ENCODE measurements at places on chromosomes 16 and 17.

GRCh38 chr17:16329519-16330271 lies 23.6 kb downstream of the CENPV start:
- no peak for DNase-seq

- DNase-seq = no peak
Observed at GRCh38 chr16:6021276-6021943, 923.8 kb upstream of the EEF2KMT start.

GRCh38 chr16:29927070-29927905 lies 1.3 kb upstream of the KCTD13 start:
- no peak for DNase-seq

GRCh38 chr17:83132251-83133081 lies 53.1 kb downstream of the METRNL start:
- no peak for DNase-seq

DNA sequence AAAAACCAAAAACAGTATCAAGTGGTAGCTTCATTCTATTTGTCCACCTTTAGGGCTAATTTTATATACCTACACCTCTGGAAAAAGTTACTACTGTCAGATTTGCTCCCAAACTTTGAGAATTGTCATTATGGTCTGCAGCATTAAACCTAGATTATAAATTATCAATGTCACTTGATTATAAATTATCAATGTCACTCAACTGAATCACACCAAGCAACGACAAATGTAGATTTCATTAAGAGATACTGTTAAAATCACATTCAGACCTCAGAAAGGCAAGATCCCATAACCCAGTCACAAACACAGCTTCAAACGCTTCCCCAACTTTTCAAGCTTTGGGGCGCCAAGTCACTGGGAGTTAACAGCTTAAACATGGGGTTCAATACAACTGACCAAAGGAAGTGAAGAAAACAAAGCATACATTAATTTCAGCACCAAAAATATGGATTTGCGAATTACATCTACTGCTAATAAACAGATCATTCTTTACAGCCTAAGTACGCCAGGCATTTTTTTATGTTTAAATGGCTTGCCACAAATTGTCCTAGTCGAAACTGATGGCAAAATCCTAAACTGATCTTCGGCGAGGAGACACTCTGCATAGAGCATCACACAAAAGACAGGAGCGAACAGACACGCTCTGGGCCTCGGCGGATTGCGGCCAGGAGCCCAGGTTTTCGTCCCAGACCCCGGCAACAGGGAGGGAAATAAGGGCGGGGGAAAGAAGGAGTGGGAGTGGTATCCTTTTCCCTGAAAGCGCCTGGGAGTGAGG lies 981 bp downstream of the GLG1 start:
- no peak for DNase-seq

GRCh38 chr17:14351493-14351892 lies 50.6 kb downstream of the HS3ST3B1 start:
- DNase-seq = peak; percentile 20

GRCh38 chr16:86018487-86018886 lies 119.5 kb downstream of the IRF8 start:
- no peak for DNase-seq

- peak; percentile 85 for DNase-seq
Observed at GRCh38 chr17:73429440-73430164, 117.8 kb upstream of the CDC42EP4 start.

DNA sequence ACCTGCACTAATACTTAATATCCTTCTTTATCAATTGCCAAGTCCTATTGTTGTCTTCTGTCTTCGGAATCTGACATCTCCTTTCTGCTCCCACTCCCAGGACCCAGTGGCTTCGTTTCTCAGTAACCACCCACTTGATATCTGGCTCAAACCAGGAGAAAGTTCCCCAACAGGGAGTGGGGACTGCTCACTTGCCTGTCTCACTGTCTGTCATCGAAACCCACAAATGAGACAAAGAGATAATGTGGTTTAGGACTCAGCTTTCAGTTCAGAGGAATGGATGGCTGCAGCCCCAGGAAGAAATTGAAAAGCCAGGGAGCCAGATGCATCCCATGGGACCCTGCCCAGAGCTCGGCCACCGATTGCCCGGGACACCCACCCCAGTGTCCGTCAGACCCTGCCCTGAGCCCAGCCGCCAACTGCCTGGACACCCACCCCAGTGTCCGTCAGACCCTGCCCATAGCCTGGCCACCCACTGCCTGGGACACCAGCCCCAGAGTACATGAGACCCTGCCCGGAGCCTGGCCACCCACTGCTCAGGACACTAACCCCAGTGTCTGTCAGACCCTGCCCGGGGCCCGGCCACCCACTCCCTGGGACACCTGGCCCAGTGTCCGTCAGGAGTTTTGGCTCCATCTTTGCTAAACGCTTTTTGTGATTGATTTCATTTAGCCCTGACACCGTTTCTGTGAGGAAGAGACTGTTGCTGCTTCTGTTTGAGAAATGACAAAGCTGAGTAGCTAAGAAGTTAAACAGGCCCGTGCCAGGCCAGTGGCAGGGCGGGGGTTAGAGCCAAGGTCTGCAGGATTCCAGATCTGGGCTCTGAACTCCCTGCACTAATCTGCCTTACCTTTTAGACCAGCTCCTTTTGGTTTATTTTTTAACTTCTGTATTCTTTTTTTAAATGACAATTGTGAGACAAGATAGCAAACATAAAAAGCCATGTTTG lies 251.4 kb downstream of the PHKB start:
- DNase-seq = peak; percentile 25

GRCh38 chr17:43599835-43600234 lies 53.7 kb upstream of the ETV4 start:
- DNase-seq = no peak

DNA sequence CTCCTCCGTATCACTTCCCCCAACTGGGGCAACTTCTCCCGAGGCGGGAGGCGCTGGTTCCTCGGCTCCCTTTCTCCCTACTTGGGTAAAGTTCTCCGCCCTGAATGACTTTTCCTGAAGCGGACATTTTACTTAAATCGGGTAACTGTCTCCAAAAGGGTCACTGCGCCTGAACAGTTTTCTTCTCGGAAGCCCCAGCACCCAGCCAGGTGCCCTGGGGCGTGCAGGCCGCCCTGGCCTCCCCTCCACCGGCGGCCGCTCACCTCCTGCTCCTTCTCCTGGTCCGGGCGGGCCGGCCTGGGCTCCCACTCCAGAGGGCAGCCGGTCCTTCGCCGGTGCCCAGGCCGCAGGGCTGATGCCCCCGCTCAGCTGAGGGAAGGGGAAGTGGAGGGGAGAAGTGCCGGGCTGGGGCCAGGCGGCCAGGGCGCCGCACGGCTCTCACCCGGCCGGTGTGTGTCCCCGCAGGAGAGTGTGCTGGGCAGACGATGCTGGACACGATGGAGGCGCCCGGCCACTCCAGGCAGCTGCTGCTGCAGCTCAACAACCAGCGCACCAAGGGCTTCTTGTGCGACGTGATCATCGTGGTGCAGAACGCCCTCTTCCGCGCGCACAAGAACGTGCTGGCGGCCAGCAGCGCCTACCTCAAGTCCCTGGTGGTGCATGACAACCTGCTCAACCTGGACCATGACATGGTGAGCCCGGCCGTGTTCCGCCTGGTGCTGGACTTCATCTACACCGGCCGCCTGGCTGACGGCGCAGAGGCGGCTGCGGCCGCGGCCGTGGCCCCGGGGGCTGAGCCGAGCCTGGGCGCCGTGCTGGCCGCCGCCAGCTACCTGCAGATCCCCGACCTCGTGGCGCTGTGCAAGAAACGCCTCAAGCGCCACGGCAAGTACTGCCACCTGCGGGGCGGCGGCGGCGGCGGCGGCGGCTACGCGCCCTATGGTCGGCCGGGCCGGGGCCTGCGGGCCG lies 1.6 kb downstream of the HIC1 start:
- peak; percentile 51 for DNase-seq

- DNase-seq = no peak
Observed at GRCh38 chr17:36645422-36645821, 44.0 kb downstream of the MRM1 start.

DNA sequence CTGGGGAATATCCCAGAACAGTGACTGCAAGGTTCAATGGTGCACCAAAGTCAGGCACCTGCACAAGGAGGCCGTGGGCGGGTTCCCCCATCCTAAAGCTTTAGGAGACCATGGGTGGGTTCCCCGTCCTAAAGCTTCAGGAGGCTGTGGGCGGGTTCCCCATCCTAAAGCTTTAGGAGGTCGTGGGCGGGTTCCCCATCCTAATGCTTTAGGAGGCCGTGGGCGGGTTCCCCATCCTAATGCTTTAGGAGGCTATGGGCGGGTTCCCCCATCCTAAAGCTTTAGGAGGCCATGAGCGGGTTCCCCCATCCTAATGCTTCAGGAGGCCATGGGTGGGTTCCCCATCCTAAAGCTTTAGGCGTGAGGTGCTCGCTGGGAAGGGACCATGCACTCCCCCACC lies 313.3 kb downstream of the FOXL1 start:
- DNase-seq = no peak

DNA sequence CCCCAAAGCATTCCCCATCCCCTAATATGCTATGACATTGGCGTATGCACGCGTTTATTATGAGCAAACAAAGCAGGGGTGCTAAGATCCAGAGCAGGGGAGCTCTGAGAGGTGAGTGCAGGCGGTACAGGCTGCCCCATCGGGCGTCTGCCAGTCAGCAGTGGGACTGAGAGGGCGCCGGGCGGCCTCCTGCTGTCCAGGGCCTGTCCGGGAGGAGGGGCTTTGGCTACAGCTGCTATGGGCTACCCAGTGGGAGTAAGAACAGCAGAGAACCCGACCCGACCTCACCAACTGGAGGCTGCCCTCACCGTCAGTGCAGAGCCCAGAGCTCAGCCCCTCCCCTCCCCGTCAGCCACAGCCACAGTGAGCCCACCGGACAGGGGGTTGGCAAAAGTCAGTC lies 18.5 kb upstream of the AATK start:
- DNase-seq = no peak

DNA sequence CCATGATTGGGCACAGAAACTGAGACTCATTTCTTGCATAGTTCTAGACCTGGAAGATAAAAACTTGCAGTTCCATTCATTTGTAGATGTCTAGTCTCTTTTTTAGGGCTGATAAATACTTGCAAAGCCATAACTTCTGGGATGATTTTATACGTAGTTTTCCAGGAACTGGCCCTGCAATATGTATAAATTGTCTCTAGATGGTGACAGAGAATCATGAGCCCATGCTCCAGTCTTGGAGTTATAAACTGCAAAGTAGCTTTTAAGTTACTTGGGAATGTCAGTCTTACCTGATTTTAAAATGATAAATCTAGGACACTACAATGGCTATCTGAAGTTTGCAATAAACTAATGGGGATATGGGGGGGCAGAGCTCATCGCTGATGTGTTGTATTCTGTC lies 3.0 kb upstream of the ADAMTS18 start:
- no peak for DNase-seq

- no peak for DNase-seq
Observed at GRCh38 chr17:40550608-40551007, 14.7 kb downstream of the CCR7 start.

GRCh38 chr16:77335652-77336234 lies 99.1 kb downstream of the ADAMTS18 start:
- no peak for DNase-seq

GRCh38 chr17:69870091-69870530 lies 204.9 kb upstream of the KCNJ16 start:
- DNase-seq = no peak

DNA sequence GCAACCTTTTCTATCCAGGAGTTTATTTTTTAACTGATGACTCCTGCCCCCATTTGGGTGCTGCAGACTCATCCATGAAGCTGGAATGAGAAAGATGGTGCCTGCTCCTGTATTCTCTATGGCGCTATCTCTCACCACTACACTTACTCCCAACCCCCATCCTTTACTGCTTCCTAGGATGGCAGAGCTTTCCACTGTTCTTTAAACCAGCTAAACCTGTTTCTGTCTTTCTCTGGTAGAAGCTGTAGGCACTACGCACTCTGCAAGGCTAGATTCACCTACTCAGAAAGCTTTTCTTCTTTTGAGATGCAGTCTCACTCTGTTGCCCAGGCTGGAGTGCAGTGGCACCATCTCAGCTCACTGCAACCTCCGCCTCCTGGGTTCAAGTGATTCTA lies 47.0 kb downstream of the ADAMTS18 start:
- no peak for DNase-seq

- DNase-seq = no peak
Observed at GRCh38 chr17:17349724-17350106, 46.5 kb downstream of the NT5M start.

- DNase-seq = no peak
Observed at GRCh38 chr17:13595599-13595899, 6.2 kb downstream of the HS3ST3A1 start.

DNA sequence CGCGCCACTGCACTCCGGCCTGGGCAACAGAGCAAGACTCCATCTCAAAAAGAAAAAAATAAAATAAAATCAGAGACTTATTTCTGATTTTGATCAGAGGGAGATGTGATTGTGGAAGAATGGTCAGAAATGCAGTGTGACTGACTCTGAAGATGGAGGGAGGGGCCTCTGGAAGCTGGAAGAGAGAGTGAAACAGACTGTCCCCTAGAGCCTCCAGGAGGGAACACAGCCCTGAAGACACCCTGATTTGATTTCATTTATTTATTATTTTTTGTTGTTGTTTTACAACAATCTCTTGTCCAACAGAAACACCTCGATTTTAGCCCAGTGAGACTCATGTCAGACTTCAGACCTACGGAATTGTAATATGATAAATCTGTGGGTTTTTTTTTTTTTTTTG lies 26.1 kb downstream of the BCL7C start:
- no peak for DNase-seq

GRCh38 chr17:82086941-82087906 lies 10.8 kb downstream of the FASN start:
- DNase-seq = no peak

DNA sequence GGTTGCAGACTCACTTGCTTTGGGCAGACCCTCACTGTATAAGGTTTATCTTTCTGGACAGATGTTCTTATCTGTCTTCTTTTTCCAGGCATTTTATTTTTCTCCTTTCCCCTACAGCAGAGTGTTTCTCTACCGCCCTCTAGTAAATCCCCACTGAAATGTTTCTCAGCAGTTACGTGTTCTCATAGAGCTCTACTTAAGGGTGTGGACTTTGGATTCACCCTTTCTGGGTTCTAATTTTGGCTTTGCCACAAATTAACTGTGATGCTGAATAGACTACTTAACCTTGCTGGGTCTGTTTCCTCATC lies 2.0 kb downstream of the ADAT1 start:
- peak; percentile 47 for DNase-seq

DNA sequence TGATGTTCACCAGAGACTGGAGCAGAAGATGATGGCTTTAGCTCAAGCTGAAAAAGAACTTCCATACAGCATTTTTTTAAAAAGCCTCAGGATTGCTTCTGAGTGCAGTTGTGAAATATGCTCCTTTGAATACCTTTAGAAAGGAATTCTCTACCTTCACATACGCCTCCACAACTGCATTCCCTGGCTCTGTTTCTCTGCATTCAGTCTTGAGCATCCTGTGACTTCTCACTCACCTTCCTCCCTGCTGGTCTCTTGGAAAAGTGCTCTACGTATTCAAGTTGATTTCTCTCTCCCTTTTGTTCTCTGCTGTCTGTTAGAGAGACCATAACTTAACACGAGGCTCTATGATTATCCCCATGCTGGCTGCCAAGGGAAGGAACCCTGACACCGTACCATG lies 34.5 kb downstream of the HS3ST2 start:
- DNase-seq = no peak

- DNase-seq = peak; percentile 38
Observed at GRCh38 chr17:17724307-17725010, 43.2 kb downstream of the RAI1 start.

- DNase-seq = no peak
Observed at GRCh38 chr17:42129109-42129837, 6.7 kb downstream of the HSPB9 start.

Measured in activated CD4-positive, alpha-beta T cell treated with anti-CD3 and anti-CD28 coated beads, Interleukin-10, Interleukin-2, amounts not matched to agents 100 ng/mL and 50 ng/mL, durations not matched to agents 16 hours and 8 hours (primary cell).